ENCODE measurements at places on chromosomes 2 and 18.

DNA sequence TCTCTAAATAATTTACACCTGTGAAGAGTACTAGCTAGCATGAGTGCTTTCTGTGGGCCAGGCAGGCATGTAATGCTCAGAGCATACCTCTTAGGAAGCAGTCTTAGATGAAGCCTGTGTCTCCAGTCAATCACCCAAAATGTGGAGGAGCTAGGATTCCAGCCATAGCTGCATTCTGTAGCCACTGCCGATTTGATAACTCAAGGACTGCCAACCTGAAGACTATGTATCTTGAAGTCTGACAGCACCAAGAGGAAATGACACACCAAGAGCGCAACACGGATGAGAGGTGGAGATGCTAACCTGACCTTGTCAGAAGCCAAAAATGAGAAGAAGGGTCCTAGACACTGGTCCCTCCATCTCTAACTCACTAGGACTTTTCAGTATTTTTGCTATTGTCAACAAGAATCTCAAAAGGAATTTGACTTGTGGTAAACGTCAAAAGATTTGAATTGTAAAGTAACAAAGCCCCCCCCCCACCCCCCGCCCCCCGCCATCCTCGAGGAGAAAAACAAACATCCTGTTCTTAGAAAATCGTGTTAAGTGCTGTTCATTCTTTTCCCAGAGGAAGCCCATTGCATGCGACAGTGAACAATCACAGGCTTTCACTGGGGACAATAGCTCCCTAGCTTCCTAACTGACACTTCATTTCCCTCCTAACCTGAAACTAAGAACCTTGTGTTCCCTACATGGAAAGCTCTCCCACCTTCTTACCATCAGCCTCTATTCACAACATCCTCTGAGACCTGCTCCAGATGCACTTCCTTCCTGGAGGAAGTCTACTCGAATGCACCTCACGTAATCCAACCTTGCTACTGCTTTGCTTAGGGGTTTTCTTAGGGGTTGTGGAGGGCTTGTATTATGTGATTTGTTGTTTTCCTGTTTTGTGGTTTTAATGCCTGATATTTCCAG lies 14.7 kb downstream of the CDC42EP3 start:
- peak; percentile 31 for DNase-seq

- no peak for DNase-seq
These were observed 32.3 kb upstream of the PMAIP1 start for GRCh38 chr18:59867337-59868104.

DNA sequence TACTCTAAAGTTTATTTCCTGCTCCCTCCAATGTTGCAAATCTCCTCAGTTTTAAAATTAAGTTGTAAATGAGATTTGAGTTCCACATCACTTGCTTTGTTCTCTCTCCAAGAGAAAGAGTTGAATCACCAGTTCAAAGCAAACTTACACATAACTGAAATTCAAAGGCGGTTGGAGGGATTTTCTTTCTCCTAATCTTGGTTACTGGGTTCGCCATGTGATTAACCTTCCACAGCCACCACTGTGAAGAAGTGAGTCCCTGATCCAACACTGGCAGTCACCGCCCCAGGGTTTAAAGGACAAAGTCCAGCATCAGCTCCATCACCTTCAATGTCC lies 247.1 kb downstream of the MYCN start:
- DNase-seq = no peak

DNA sequence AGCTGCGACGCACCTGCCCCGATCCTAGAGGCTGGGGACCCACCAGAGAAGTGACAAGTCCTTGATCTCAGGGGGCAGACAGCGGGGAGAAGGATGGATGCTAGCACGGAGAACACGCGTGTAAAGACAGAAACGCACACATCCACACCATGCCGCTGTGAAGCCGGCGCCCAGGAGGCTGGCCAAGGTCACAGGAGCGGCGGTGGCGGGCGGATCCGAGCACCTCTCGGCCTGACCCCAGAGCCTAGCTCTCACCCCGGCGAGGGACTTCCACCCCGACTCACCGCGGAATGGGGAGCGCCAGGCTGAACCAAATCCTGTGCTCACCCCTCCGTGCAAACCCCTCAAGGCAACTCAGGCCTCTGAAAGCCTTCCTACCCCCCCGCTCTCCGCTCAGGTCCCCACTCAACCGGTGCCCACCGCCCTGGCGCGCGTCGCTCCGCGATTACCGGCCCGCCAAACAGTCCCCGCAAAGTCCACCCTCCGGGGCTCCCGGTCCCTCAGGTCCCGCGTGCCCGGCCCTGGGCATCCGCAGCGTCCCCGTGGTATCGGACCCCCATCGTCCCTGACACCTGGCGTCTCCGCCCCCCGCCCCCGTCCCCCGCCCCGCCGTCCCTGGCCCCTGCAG lies 460 bp upstream of the LRRFIP1 start:
- DNase-seq = no peak

DNA sequence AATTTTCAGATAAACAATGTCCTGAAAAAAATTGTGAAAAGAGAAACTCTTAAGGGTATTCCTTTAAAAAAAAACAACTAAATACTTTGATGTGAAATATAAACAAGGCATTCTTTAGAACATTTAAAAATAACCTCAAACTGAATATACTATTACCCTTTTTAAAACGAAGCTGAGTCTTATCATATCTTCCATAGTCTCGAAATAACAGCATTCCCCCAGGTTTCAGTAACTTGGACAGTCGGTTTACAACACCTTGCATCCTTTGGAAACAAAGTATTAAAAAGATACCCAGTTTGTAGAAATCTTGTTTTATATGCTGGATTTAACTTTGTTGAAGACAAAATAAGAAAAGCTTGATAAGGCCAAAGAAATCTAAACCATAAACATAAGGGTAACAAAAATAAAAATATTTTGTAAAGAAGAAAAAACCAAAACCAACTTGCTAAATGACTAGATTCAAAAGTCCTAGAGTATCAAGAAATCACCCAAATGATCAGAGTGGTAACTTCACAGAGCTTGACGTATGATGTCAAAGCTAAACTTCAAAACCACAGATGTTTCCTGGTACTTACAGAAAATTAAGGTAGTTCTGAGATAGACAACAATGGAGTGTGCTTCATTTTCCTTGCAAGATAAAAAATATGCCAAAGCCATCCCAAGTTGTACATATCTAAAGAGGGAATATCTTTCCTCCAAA lies 107.8 kb downstream of the METTL8 start:
- no peak for DNase-seq

DNA sequence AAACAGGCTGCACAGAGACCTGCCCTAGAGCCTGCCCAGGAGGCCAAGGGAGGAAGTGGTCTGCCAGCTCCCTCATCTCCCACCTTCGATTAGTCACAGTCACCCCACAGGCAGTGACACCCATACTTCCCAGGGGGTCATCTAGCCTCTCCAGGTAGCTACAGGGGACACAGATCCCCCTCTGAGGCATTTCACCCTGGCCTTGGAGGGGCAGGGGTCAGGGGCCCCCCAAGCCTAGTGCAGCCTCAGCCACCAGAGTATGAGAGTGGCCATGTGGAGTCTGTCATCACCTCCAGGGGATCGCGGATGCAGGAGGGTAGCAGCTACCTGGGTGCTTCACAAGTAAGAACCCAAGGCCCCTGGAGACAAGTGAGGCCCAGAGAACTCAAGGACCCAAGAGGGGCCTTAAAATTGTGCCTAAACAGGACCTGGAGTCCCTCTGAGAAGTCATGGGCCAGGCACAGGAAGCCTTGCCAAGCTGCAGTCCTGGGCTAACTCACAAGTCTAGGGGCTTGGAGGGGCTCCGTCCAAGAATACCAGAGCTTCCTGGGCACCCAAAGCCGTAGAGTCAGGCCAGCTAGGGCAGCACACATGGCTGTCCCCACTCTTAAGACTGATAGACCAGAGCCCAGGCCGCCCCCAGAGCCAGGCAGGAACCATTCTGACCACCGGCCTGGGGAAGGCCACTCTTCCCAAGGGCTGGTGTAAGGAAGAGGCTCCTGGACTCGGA lies 354.3 kb upstream of the ID2 start:
- no peak for DNase-seq

DNA sequence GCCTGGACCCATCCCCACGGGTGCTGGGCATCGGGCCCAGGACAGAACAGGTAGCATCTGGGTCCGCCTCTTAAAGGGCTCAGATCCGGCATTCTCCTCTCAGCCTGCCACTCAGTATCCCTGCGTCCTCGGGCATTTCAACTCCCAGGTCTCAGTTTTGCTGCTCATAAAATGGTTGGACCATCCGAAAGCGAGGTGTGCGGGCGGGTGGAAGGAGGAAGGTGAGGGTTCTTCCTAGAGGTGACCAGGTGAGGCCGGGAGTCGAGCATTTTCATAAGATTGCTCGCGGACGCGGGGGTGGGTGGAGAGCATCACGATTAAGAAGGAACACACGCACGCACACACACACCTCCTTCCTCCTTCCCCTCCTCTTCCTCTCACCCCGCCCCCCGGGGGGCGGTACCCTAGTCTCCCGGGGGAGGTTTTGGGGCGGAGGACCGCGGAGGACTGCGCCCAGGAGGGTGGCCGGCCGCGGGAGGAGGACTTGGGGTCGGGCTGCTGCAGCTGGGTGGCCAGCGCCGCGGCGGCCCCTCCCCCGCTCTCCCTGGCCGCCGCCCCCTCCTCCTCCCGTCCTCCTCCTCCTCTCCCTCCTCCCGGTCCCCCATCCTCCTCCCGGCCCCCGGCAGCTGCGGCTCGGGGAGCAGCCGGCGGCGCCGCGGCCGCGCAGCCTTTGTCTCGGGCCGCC lies 97.9 kb upstream of the GPR45 start:
- DNase-seq = no peak

All from NCI-H2029 treated with DMSO at 0.1 percent for 48 hours (cell line).